ENCODE measurements at places on chromosomes 2 and 18. TPM values are rescaled to one million over a fixed set of nuclear protein-coding genes. Genes with fewer than 3 reads are reported as not detected.

The LCT gene
- 0.11 TPM for total RNA-seq

GRCh38 chr2:231932711-231932970 lies 6.4 kb upstream of the NPPC start:
- no peak for DNase-seq

- peak; percentile 12 for DNase-seq
Measured at GRCh38 chr2:152585830-152586484, 131.3 kb downstream of the PRPF40A start.

DNA sequence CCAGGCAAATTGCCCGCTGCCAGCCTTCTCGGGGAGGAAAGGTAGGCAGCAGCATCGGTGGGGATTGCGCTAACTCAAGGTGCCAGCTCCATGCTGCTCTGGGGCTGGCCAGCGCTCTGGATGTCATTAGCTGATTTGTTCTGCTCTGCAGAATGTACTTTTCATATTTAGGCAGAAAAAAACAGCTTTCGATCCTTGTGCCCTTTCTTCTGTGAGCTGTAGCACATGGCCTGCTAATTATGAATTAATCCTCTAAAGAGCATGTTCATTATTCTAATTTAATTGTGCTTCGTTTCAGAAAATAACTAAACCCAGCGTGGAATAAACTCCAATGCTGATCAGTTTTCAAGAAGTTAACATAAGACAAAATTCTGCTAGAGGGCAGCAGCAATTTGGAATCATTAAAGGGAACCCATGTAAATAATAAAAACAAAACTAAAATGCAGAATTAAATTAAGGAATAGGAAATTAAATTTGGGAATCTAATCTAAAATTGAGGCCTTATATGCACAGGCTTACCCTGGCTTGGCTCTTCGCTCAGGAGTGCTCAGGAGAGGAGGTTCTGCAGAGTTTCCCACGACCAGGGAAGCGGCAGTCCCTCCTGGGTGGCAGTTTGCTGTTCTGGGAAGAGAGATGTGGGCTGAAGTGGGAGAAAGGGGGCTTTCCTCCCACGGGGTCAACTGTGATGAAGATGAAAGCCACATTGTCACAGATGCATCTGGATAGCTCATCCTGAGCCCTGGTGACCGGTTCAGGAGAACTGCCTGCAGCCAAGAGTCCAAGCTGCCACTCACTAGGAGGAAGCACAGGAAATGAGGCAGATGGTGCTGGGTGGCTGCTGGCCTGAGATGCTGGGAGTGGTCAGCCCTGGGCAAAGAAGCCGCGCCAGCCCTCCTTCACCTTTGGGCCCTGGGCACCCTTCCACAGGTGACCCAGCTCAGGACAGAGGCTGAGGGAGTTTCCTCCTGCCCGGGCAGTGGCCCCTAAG lies 93.2 kb upstream of the PKDCC start:
- DNase-seq = no peak

The FSHR gene
- not detected for total RNA-seq

- DNase-seq = no peak
Measured at GRCh38 chr2:189613077-189613636, 32.6 kb upstream of the SLC40A1 start.

DNA sequence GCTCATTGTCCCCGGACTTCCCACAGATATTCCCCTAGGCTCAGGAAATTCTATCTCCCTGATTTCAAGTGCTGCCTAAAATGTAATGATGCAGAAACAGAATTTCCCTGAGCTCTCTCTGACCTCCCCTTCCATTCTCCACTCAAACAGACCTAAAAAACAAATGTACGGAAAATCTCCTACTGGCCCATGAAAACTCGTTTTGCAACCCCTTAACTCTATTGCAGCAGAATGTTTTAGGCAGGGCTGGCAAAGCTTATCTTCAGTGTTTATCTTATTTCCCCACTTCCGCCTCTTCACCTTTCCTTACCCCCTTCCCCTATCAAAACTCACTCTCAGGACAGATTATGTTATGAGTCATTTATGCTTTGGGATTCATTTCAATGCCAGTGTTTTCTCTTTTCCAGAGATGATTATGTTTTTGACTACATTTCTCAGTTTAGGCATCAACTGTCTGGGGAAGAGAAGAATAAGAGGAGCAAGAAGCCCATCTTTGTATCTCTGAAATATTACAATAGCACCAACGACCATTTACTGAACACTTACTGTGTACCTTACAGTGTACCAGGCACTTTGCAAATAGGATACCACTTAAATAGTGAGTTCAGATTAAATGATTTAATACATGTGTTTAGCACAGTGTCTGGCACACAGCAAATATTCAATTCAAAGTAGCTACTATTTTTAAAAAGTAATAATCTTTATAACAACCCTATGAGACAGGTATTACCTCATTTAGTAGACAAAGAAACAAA lies 53.9 kb upstream of the STPG4 start:
- DNase-seq = no peak

- no peak for DNase-seq
Measured at GRCh38 chr2:132876745-132877391, 206.9 kb upstream of the LYPD1 start.

The DUSP2 gene
- 313 TPM for total RNA-seq

- peak; percentile 76 for DNase-seq
Measured at GRCh38 chr2:214808981-214809750, at the start of gene BARD1. BARD1 (minus strand) TSS chr2:214809683; CDS start chr2:214809569, 114 bp downstream.

DNA sequence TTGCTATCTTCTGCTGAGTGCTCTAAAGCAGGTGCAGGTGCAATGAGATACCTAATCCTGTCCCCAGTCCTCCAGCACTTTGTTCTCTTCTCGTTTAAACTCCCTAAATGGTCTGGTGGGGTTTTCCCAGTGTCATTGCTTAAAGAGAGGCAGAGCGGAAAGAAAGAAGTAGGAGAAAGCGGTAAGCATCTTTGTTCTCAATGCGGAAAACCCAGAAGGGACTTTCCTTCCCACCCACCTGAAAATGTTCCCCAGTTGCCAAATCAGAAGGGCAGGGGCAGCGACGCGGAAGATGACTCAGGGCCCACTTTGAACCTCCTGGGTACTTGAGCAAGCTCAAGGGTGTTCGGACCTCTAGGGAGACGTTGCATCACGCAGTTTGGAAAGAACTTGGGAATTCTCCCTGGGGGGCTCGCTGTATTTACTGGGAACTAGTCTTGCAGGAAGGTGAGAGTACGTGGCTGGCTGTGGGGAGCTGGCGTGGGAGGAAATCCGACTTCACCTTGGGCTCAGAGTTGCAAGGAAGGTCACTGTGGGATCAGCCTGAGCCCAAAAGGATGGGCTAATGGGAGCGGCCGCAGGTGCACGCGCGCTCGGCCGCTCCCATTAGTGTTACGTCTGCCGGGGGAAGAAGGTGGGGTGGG lies 589 bp upstream of the SGPP2 start:
- DNase-seq = peak; percentile 79

The NDUFS1 gene
- 81.2 TPM for total RNA-seq

DNA sequence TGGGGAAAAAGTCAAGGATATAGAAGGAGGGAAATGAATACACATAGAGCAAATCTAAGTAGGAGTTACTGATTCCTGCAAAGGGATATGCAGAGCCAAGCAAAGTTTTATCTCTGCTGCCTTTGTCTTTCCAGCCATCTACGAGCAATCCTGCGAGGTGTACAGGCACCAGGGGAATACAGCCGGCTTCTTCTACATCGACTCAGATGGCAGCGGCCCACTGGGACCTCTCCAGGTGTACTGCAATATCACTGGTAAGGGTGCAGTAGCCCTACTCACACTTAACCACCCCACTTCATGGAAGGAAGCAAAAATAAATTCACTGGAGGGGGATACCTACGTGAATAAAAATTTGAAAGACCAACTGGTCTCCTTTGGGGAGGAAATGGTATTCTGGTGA lies 584.6 kb downstream of the CNTNAP5 start:
- DNase-seq = no peak

DNA sequence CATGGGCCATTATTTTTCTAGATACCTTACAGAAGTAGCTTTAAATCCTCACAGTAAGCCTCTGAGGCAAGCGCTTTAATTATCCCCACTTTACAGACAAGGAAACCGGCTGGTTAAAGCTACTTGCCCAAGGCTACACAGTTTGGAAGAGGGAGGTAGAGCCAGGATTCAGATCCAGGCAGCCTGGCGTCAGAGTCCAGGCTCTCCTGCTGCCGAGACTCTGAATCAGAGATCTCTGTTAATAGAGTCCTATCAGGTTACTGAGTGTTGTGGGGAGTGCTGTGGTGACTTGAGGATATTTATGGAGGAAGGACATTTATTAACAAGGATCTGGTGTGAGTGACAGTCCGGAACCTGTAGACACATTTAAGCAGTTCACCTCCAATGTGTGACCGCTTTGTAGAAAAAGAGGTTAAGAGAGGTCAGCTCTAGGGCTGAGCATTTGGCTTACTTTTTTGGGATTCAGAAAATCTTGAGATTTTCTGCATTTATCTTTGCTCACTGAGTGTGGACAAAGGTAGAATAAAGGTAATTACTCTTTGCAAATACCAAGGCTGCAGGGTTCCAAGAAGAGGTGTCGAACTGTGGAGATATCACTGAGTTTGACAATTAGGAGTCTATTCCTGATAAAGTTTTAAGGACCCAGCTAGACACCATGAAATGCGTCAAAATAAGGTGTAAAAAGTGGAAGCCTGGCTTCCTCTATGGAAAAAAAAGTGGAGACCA lies 1.6 kb upstream of the CEP192 start:
- DNase-seq = no peak

- no peak for DNase-seq
Measured at GRCh38 chr2:82124629-82125028, 1820.1 kb upstream of the LRRTM1 start.

DNA sequence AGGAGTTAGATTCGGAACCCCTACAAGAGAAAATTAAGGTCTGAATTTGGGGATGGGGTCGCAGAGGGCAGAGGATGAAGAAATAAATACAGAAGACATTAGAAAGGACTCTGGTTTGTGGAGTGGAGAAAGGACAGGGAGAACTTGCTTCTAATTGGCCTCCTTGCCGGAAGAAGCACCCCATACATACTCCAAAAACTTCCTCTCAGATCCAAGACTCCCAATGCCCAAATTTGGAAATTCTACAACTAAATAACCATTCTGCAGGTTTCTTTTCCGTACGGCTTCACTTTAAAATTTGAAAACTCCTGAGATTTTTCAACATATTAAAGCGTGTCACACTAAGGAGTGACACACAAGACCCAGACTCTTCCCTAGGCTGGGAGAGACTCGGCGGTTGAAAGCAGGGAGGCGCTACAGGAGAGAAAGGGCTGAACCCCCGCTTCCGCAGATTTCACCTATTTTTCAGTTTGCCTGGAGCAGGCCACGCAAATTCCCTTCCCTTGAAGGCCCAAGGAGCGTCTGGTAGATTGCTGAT lies 478 bp downstream of the CLHC1 start:
- no peak for DNase-seq

DNA sequence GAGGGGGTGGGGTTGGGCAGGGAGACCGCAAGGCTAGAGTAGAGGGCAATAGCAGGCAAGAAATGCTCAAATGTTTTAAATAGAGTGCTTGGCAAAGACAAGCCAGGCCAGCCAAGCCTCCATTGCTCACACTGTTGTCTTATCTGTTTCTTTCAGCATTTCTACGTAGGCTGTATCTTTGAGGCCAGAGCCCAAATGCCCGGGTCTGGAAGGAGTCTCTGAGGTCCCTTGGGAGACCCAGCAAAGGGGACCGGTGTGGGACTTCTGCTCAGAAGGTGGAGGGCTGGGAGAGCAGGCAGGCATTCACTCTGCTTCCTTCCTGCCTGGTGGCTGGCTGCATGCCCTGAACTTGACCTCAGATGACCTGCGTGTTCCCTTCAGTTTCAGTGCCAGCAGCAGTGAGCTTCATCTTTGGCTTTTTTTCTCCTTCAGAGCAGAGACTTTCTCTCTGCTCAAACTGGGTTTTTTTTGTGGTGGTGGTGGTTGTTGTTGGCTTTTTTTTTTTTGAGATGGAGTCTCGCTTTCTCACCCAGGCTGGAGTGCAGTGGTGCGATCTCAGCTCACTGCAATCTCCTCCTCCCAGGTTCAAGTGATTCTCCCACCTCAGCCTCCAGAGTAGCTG lies 13.7 kb upstream of the TET3 start:
- peak; percentile 75 for DNase-seq

GRCh38 chr18:79380816-79381806 lies 14.6 kb upstream of the NFATC1 start:
- DNase-seq = peak; percentile 82

The CBLN2 gene
- total RNA-seq = not detected

The CTAGE1 gene
- total RNA-seq = not detected

The GCG gene
- total RNA-seq = not detected

The ABCB11 gene
- total RNA-seq = not detected

DNA sequence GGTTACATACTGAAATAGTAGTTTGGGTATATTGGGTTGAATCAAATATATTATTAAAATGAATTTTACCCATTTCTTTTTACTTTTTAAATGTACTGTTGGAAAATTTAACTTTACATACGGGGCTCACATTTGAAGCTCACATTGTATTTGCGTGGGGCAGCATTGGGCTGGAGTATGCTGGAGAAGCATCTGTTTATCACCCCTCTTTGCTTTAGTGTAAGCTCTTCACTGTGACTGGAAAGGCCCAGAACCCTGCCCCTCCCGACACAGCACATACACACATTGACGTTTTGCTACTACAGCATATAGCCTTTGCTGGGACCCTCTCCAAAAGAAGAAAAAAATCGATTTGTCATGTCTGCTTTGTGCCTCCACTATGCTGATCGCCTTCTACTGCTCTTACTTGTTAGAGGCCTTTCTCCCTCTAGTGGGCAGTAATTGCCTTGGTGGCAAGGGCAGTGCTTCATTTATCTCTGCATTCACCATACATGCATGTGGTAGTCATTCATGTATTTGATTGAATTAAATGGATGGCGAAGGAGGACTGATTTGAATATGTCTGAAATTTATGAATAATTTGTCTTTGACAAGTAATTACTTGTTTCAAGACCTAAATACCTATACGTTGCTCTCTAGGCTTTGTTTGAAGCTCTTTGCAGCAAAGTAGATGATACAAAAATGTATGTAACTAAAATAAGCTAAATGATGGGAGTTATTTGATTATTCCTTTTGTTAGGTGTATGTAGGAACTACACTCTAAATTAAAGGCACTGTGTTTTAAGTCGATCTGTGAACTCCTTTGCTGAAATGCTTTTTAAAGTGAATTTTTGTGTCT lies 37.4 kb downstream of the VAPA start:
- peak; percentile 38 for DNase-seq

The ATOH8 gene
- total RNA-seq = not detected

- DNase-seq = no peak
Measured at GRCh38 chr2:234980451-234981187, 28.8 kb downstream of the SH3BP4 start.

GRCh38 chr18:58515175-58515775 lies 113.6 kb downstream of the ALPK2 start:
- DNase-seq = no peak

The NEMP2 gene
- 17.2 TPM for total RNA-seq

- DNase-seq = peak; percentile 77
Measured at GRCh38 chr2:174634130-174635014, 36.8 kb upstream of the WIPF1 start.

The CAPN14 gene
- 0.59 TPM for total RNA-seq

The CCDC141 gene
- 7.8 TPM for total RNA-seq

GRCh38 chr2:3480352-3481010 lies 38.9 kb downstream of the ADI1 start:
- no peak for DNase-seq
